ENCODE measurements at places on chromosomes 11 and 22.

DNA sequence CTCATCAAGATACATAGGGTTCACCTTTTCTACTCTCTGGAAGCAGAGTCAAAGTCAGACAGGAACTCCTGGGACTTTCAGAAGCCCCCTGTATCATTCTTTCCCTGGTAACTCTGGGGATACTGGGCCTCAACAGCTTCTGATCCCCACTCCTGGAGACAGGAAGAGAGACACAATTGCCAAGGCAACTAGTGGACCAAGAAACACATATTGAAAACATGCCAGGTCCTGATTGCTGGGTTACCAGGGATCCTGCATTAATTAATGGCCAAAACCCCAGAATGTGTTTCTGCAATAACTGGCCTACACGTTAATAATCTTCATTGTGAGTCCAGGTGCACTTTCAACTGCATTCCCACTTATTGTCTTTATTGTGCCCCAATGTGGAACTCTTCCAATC, 260.8 kb upstream of the POU2AF2 start:
- no peak for DNase-seq

GRCh38 chr11:10380921-10381320, 74.1 kb upstream of the AMPD3 start:
- DNase-seq = no peak

GRCh38 chr11:133153031-133153430, 379.3 kb downstream of the OPCML start:
- peak; percentile 27 for DNase-seq

DNA sequence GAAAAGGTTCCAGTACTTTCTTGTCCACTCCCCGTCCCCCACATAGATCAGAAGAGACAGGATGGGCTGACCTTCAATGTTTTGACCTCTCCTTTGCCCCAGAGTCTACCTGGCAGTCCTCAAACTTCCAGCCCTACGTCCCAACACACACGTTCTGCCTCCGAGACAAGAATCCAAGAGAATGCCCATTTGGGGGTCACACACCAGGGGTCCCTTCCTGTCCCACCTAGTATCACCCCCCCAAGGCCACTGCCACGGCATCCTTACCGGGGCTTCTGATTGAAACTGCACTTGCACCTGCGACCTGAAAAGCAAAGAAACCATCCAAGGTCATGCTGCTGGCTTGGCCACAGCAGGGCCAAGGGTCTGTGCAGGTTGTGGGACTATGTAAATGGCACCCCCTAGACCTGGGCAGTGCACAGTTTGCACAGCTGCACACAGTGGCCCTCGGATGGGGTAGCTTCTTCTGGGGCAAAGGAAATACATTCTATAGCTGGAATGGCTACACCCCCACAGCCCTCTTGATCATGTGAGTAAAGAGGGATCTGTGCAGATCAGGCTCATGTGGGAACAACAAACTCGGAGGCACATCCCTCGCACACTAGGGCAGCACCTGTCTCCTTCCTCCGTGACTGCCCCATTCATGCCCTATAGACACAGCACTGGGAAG, 16.5 kb upstream of the FXYD2 start:
- no peak for DNase-seq

- no peak for DNase-seq
These were observed 36.9 kb upstream of the KCNQ1OT1 start for GRCh38 chr11:2736577-2737225.

DNA sequence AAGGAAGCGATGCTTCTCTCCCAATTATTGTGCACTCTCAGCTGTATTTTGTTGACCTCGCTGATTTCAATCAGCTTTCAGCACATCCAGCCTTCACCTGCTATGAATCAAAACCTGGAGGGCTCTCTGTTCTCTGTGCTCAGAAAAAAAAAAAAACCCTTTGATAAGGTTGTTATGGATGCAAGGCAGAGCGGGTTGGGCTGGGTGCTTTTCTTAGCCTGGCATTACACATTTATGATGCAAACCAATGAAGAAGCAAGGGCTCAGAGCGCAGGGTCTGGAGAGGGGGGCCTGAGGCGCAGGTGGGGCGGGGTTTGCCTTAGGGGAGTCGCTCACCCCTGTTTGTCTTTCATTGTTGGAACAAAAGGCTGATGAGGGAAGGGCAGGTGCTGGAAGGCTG, 86.0 kb upstream of the CADM1 start:
- no peak for DNase-seq

DNA sequence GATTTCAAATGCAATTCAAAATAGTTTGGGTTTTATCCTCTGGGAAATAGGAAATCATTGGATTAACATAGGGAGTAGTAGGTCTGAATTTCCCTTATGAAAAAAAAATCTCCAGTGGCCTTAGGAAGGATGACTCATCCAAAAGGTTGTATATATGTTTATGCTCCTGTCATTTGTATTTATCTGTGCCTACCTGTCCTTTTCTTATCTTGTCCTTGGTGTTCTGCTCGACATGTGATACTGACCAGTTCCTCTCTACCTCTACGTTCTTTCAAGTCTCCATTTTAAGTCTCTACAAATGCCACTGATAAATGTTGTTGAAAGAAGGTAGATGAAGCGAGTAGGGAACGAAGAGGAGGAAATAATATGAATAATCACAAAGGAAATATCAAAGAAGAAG, 3.0 kb upstream of the SOX6 start:
- no peak for DNase-seq

DNA sequence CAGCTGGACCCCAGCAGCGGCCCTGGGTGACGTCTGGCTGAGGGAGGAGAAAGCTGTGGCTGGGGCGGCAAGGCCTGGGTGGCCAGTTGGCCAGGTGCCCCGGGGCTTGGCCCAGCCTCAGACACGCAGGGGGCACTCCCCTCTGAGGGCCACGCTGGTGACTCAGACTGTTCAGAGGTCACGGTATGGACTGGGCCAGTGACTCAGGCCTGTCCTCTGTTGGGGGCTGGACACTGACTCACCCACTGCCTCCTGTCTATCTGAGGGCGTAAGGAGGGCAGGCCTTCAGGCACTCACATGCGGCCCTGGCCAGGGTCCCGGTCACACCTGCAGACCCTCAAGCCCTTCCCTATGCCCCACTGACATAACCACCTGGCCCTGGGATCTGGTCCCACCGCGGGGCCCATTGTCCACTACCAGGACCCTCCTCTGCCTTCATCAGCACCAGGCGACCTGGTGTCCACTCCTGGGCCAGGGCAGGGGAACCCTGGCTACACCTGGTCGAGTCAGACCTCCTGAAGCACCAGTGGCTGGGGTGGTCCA, 3.7 kb upstream of the MUC5AC start:
- no peak for DNase-seq

GRCh38 chr22:40666151-40666848, 13.0 kb upstream of the MCHR1 start:
- DNase-seq = no peak

DNA sequence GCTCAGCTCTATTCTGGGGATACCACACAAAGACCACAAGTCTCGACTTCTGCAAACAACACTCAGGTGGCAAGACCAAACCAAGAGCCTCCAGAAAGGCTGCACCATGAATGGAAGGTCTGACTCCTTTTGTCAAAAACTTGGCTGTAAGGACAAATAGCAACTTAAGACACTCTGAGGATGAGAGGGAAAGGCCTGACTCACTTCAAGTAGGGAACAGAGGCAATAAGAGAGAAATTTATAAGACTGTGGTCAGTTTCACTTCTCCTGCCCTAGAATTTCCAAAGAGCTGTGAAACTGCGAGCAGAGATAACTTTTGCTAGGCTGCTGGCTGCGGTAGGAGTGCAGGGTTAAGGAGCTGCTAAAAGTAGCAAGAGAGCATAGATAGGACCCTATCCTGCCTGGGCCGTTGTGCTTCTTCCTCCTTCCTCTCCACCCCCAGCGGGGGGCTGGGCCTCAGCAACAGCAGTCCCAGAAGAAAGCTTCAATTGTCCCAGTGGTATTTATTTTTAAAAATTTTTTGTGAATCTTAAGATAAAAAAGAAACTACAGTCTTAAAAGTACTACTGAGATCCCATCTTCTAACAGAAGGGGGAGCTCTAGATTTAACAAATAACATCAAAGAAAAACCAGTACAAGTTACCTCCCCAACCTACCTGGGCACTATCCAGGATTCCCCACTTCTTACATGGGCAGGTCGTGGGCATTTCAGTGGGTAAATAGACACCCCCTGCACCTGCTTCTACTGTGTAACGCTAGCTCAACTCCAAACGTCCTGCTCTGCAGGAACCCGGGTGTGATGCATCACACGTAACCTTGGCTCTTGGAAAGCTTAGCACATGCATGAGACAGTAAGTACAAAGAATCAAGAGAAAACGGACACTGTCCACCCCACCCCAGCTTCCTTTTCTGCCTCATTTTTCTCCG, 66.4 kb downstream of the SGSM3 start:
- peak; percentile 44 for DNase-seq

DNA sequence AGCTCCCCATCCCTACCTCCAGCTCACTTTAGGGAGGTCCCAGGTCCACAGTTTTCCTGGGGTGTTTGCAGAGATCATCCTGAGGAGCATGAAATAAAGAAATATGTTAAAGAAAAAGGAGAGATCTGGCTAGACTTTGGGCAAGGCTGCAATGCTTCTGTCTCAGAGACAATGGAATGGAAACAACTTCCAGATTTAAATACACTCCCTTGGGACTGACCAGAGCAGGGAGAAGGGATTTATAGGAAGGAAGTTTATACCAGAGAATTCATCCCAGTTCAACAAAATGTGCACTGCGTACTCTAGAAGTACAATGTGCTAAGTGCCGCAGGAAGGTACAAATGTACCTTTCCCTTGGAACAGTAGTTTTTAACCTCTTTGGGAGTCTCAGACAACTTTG, 40.4 kb downstream of the ETS1 start:
- no peak for DNase-seq

- no peak for DNase-seq
These were observed 37.3 kb downstream of the PHF21B start for GRCh38 chr22:44972363-44973083.

GRCh38 chr22:43471606-43472135, 59.9 kb downstream of the MPPED1 start:
- DNase-seq = no peak

GRCh38 chr11:102451041-102451680, 1.4 kb downstream of the TMEM123 start:
- DNase-seq = no peak

Measured in nucleus accumbens (tissue), 56 donors.